ENCODE measurements at places on chromosomes 7 and 10. TPM values are rescaled to one million over a fixed set of nuclear protein-coding genes. Genes with fewer than 3 reads are reported as not detected.

The NUTM2E gene
- not detected for total RNA-seq

The ASB10 gene
- total RNA-seq = not detected

The SLC26A3 gene
- total RNA-seq = not detected

The PLEKHS1 gene
- total RNA-seq = not detected

The STEAP1B gene
- total RNA-seq = 38.6 TPM

The AEBP1 gene
- 234 TPM for total RNA-seq

The OR9A2 gene
- total RNA-seq = not detected

The DDC gene
- not detected for total RNA-seq

The FXYD4 gene
- total RNA-seq = not detected

The HYAL4 gene
- not detected for total RNA-seq

The PNLIPRP3 gene
- total RNA-seq = not detected

The CISD1 gene
- 82.9 TPM for total RNA-seq
